Stimulated activated CD8-positive, alpha-beta memory T cell treated with anti-CD3 and anti-CD28 coated beads, Interleukin-4, amount 100 ng/mL, for 48 hours (primary cell): ENCODE measurements at places on chromosomes 13 and 19.

- DNase-seq, result no peak
These were observed 34.3 kb upstream of the PCDH8 start for GRCh38 chr13:52882785-52883184.

- DNase-seq, result no peak
These were observed 43.8 kb downstream of the ZNRF4 start for GRCh38 chr19:5498830-5499550.

DNA sequence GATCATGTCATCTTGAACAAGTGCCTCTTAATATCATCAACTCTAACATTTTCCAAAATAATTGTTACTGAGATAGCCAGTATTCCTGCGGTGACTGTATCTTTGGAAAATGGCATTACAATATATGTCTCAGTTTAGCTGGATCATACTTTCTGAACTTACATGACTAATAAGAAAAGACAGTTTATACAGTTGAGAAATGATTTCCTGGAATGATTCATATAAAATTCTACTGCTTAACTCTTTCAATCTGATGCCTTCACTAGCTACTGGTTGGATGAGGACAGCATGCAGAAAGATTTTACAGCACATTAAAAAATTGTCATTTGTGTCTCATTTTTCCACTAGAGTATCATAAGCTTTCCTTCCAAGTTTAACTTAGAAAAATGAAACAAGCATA, 302.1 kb downstream of the PCDH17 start:
- DNase-seq, result no peak

- no peak for DNase-seq
These were observed 3.2 kb upstream of the ADAT3 start for GRCh38 chr19:1901940-1902404.

- no peak for DNase-seq
These were observed 873.8 kb downstream of the SLITRK6 start for GRCh38 chr13:84925443-84925842.

DNA sequence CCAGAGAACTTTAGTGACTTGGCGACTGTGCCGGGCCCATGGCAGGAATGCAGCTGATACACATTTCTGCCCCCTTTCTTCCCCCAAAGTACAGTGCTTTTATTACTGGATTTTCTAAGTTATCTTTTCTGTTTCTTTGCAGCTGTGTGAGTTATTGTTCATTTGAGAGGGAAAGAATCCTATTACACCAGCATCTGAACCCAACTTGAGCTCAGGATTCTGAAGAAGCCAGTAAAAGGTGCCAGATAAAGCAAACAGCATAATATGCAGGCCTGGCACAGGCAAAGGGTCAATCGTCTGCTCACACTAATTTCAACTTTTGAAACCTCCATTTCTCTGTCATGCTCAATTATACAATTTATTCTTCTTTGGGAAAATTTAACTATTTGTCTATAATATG, 93.9 kb downstream of the DOCK9 start:
- DNase-seq, result no peak

DNA sequence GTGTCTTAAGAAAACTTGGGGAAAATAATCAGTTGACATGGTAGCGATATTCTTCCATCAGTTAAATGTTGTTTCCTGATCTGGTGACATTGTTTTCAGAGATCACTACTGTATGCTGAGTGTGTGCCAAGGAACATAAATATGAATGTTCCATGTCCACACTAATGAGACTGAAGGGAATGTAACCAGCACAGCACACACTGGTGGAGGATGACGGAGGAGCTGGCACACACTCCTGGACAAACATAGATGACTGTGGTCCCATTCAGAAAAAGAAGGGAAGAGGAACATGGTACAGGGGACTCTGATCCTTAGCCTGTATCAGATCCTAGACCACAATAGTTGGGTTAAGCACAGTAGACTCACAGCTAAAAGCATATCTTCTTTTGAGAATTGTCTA, 574.8 kb downstream of the MYO16 start:
- DNase-seq, result no peak
